ENCODE measurements at places on chromosomes 11 and 22.

- no peak for DNase-seq
Observed at GRCh38 chr11:118267486-118267885, 3.4 kb upstream of the MPZL2 start.

DNA sequence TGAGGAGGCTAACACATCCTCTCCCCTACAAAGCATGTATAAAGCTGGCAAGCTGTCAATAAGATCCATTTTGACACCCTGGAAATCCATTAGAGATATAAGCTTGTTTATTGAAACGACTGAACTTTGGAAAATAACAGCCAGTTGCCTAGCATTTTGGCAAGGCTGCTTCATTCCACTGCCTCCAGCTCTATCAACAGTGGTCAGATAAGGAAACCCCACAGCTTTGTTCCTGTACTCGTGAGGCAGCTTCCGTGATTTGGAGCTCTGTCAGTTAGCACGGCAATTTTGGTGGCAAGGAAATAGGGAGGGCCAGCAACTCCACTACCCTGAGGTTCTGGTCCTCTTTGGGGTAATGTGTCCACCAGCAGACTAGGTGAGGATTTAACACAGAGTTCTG, 2.0 kb upstream of the OR51S1 start:
- DNase-seq: peak; percentile 20

DNA sequence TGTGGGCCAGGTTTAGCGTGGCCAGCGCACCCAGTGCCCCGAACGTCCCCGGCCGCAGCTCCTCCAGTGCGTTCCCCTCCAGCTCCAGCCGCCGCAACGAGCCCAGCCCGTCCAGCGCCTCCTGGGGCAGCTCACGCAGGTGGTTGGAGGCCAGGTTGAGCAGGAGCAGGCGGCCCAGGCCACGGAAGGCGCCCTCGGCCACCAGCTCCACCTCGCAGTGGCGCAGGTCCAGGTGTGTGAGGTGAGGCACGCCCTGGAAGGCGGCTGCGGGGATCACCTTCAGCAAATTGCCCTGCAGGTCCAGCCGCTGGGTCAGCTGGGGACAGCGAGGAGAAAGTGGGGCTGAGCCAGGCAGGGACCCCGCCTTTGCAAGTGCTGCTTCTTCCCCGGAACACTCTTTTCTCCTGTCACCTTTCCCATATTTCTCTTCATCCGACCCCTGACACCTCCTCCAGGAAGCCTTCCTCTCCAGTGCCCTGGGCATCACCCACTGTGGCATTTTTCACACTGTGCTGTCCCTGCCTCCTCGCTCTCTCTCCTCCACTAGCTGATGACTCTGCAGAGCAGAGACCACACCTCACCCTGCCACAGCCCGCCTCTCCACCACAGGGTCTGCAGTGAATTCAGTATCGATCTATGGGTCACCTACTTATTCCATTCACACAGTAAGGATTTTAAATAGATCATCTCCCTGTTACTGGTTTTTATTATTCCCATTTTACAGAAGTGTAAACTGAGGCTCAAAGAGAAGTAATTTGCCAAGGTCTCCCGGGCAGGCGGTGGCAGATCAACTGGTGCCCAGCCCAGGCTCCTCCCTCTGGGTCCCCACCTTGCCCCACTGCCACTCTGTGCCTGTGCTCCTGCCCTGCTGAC, 1.9 kb downstream of the CHADL start:
- no peak for DNase-seq

DNA sequence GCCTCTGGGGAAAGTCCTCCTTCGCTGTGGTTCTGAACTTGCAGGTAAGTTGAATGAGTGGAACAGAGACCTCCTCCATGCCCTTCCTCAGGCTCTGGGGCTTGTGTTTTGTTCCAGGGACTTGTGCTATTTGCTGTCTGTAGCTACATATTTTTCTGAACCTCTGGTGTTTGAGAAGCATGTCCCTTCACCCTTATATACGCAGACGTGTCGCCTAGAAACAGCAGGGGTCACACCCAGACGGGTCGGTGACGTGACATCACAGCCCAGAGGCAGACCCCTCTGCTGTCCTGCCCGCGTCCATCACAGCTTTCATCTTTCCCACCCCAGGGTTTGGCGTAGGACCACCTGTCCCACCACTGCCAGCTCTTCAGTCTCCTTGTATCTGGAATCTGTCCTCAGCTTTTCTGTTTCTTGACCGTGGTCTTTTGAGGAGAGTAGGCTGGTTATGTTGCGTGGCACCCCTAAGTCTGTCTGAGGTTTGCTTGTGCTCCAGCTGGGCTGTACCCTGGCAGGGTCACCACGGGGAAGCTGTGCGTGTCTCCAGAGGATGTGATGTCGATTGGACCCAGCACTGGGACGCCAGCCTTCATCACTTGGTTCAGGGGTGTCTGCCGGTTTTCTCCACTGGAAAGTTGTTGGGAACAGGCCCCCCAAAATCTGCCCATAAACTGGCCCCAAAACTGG, 13.4 kb upstream of the MUC5B start:
- no peak for DNase-seq

GRCh38 chr22:36104435-36104834, 56.1 kb downstream of the APOL3 start:
- no peak for DNase-seq

DNA sequence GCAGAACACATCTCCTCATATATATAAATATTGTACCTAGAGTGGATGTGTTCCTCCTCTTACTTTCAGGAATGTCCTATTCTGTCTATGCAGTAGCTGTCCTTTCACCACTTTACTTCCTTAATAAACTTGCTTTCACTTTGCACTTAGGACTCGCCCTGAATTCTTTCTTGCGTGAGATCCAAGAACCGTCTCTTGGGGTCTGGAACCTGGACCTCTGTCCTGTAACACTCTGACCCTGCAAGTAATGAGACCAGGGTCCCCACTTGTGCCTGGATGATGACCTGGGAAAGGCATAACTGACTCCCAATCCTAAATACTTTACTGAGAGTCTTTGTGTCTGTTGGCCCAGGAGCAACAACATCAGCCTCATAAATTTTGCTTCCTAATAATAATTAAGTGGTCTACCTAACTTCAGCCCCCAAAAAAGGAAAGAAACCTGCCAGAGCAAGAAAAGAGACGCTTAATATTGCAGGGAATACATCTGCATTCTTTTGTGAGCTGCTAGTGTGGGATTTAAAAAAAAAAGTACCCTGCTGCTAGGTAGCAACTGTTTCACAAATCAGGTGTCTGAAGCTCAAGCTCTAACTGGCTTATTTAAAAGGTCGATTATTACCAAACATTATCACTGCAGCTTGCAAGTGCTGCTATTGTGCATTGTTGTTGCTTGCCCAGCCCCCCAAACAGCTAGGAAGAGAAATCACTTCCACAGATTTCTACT, 69.3 kb downstream of the FAM168A start:
- DNase-seq: peak; percentile 54

DNA sequence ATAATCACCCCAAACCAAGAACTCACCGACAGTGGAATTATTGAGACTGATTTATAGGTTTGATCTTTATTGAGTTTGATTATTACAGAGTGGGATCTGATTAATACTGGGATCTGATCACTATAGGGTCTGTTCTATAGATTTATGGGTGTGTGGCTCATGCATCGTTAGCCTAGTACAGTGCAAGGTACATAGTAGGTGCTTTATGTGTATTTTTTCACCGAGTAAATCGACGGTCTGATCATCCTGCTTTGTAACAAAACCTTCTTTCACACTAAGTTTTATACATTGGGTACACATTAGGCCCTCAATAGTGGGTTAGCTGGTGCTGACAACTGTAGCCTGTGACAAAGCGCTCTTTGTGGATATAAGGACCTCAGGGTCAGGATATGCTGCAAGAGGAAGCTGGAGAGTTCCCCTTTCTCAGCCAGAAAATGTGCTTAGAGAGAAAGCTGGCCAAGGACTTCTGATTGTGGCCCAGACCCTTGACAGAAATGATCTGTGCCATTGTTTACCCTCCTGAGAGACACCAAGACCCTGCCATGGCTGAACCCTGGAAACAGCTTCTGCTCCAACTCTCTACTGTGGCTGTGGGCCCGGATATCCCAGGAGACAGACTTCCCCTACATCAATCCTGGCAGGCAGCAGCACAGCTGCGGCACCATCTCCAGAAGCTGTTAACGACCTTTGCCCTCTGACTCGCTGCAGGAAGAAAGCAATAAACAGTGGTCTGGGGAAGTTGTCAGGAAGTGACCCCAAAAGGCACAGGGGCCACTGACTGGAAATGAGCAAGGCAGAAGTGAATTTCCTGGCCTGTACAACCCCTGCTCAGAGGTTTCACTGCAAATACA, 16.1 kb upstream of the TPP1 start:
- DNase-seq: peak; percentile 78

Measured in hematopoietic multipotent progenitor cell treated with erythropoietin and hydrocortisone succinate and interleukin-3 and kit ligand, for 4 days (in vitro differentiated cells).